A549 treated with Hydrocortisone at 1 μM for 4 hours (cell line): ENCODE measurements at places on chromosomes 1 and 21. TPM values are rescaled to one million over a fixed set of nuclear protein-coding genes. Genes with fewer than 3 reads are reported as not detected.

MRPS15 gene
- 63.4 to 86.0 TPM (median 84.8 TPM) in 5 replicates for total RNA-seq

AHCTF1 gene
- 18.5 to 38.4 TPM (median 27.5 TPM) in 5 replicates for total RNA-seq

CLCA1 gene
- total RNA-seq: 0.03 TPM in 1 of 5 replicates, not detected in the others

OR2T11 gene
- total RNA-seq: not detected in 5 replicates

CBS gene
- total RNA-seq: 11.2 to 13.0 TPM (median 12.1 TPM) in 5 replicates

RGS5 gene
- total RNA-seq: 0.40 to 1.7 TPM (median 0.91 TPM) in 5 replicates

MYBPH gene
- not detected in 5 replicates for total RNA-seq

DAB1 gene
- not detected in 5 replicates for total RNA-seq

ADAMTS5 gene
- total RNA-seq: not detected in 5 replicates

KCNK2 gene
- 0.06 to 0.12 TPM in 2 of 5 replicates, not detected in the others for total RNA-seq

LMNA gene
- total RNA-seq: 697 to 752 TPM (median 725 TPM) in 5 replicates

TAS1R1 gene
- not detected in 5 replicates for total RNA-seq

AIRE gene
- not detected in 5 replicates for total RNA-seq

GUCA2A gene
- total RNA-seq: 0.29 TPM in 1 of 5 replicates, not detected in the others

SPRR2G gene
- not detected in 5 replicates for total RNA-seq

FABP3 gene
- total RNA-seq: not detected in 5 replicates

MPZL1 gene
- 104 to 126 TPM (median 114 TPM) in 5 replicates for total RNA-seq

ADAMTSL4 gene
- 4.4 to 7.3 TPM (median 6.8 TPM) in 5 replicates for total RNA-seq

C8B gene
- not detected in 5 replicates for total RNA-seq

ZNF593OS gene
- 0.25 to 0.49 TPM (median 0.26 TPM) in 4 of 5 replicates, not detected in the other for total RNA-seq

TAS1R3 gene
- 0.07 to 0.24 TPM (median 0.20 TPM) in 5 replicates for total RNA-seq

ORC1 gene
- total RNA-seq: 19.8 to 24.7 TPM (median 21.5 TPM) in 5 replicates

RNF220 gene
- 57.7 to 64.2 TPM (median 61.6 TPM) in 5 replicates for total RNA-seq

C1orf94 gene
- not detected in 5 replicates for total RNA-seq

DNAI4 gene
- total RNA-seq: 0.17 to 3.0 TPM (median 1.1 TPM) in 5 replicates

KLF17 gene
- 0.32 to 0.76 TPM (median 0.47 TPM) in 5 replicates for total RNA-seq

SELENBP1 gene
- total RNA-seq: 6.1 to 7.8 TPM (median 7.5 TPM) in 5 replicates

POU3F1 gene
- total RNA-seq: 0.07 TPM in 1 of 5 replicates, not detected in the others

OPN3 gene
- 54.2 to 71.1 TPM (median 65.0 TPM) in 5 replicates for total RNA-seq

NFASC gene
- 1.1 to 1.2 TPM (median 1.1 TPM) in 5 replicates for total RNA-seq

TMPRSS15 gene
- not detected in 5 replicates for total RNA-seq

ATP1A4 gene
- total RNA-seq: not detected in 5 replicates

BEND5 gene
- not detected in 5 replicates for total RNA-seq

TNFRSF9 gene
- 2.2 to 3.6 TPM (median 2.9 TPM) in 5 replicates for total RNA-seq

SPRR2A gene
- total RNA-seq: not detected in 5 replicates

STUM gene
- not detected in 5 replicates for total RNA-seq

WNT3A gene
- 0.02 to 0.05 TPM (median 0.03 TPM) in 3 of 5 replicates, not detected in the others for total RNA-seq

TTC39A gene
- 1.4 to 2.7 TPM (median 1.7 TPM) in 5 replicates for total RNA-seq

RAD54L gene
- total RNA-seq: 9.1 to 11.7 TPM (median 11.5 TPM) in 5 replicates

VCAM1 gene
- total RNA-seq: 0.02 to 0.06 TPM (median 0.05 TPM) in 4 of 5 replicates, not detected in the other

KIAA0040 gene
- 0.80 to 0.98 TPM (median 0.95 TPM) in 5 replicates for total RNA-seq

OR2T6 gene
- not detected in 5 replicates for total RNA-seq

STYXL2 gene
- total RNA-seq: not detected in 5 replicates

ABL2 gene
- 15.4 to 26.3 TPM (median 17.5 TPM) in 5 replicates for total RNA-seq

FCRL6 gene
- not detected in 5 replicates for total RNA-seq

RNF2 gene
- 15.1 to 24.1 TPM (median 17.2 TPM) in 5 replicates for total RNA-seq

CASZ1 gene
- total RNA-seq: 1.4 to 2.1 TPM (median 1.7 TPM) in 5 replicates

TNFRSF8 gene
- total RNA-seq: 0.05 to 0.15 TPM (median 0.06 TPM) in 5 replicates

PDE4DIP gene
- 5.3 to 7.2 TPM (median 6.2 TPM) in 5 replicates for total RNA-seq

SYNC gene
- 11.0 to 19.8 TPM (median 14.0 TPM) in 5 replicates for total RNA-seq

DCST1 gene
- total RNA-seq: 0.07 to 0.08 TPM in 2 of 5 replicates, not detected in the others

CATSPERE gene
- total RNA-seq: 0.06 to 0.32 TPM (median 0.16 TPM) in 4 of 5 replicates, not detected in the other

RGS8 gene
- total RNA-seq: not detected in 5 replicates

CYP4A22 gene
- total RNA-seq: not detected in 5 replicates

AGO1 gene
- 2.9 to 4.4 TPM (median 4.1 TPM) in 5 replicates for total RNA-seq
